Hematopoietic multipotent progenitor cell treated with erythropoietin and hydrocortisone succinate and interleukin-3 and kit ligand, for 15 days (in vitro differentiated cells): ENCODE measurements at places on chromosomes 5 and 9.

GRCh38 chr5:178165581-178165980, 11.9 kb upstream of the NHP2 start:
- DNase-seq = no peak

GRCh38 chr5:150263801-150264621, 25.6 kb downstream of the CAMK2A start:
- no peak for DNase-seq

- no peak for DNase-seq
Observed at GRCh38 chr9:99185934-99186333, 35.8 kb downstream of the ALG2 start.

- DNase-seq = no peak
Observed at GRCh38 chr5:134132372-134133187, 18.1 kb downstream of the TCF7 start.

DNA sequence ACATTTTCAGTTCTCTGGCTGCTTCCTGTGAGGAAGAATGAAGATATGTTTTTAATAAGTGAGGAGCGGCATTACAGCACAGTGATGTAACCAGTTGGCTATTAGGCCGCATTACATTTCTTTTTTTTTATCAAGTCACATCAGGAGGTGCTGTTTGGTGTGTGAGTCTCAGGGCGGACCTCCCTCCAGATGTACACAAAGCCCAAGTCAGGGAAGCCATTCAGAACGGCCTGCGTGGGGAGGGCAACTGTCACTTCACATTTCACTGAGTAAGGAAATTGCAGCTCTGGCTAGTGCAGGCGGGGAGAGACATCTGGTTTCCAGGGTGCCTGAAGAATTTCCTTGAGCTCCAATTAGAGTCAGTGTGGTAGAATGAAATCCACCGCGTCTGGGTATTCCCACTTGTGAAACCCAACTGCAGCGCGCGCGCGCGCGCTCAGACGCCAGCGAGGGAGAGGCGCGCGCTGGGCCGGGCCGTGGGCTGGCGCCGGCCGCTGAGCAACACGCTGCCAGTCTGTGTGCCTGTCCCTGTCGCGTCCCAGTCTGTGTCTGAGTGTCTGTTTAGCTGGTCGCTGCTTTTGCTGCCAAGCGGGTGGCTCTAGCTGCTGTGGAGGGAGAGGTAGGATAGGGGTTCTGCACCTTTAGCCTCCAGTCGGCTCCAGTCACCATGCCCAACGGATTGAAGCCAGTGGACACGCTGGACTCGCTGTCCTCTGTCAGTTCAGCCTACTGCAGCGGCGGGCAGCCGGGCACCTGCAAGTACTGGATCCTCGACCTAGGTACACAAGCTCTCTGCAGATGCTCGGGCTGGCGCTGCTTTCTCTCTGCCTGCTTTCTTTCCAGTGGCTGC, 140.8 kb upstream of the OTULINL start:
- DNase-seq = peak; percentile 20

GRCh38 chr5:143402017-143402552, 1.4 kb downstream of the NR3C1 start:
- DNase-seq = no peak

- no peak for DNase-seq
Observed at GRCh38 chr5:124627815-124628595, 118.4 kb downstream of the ZNF608 start.

GRCh38 chr5:81837667-81838306, 86.9 kb upstream of the SSBP2 start:
- no peak for DNase-seq

DNA sequence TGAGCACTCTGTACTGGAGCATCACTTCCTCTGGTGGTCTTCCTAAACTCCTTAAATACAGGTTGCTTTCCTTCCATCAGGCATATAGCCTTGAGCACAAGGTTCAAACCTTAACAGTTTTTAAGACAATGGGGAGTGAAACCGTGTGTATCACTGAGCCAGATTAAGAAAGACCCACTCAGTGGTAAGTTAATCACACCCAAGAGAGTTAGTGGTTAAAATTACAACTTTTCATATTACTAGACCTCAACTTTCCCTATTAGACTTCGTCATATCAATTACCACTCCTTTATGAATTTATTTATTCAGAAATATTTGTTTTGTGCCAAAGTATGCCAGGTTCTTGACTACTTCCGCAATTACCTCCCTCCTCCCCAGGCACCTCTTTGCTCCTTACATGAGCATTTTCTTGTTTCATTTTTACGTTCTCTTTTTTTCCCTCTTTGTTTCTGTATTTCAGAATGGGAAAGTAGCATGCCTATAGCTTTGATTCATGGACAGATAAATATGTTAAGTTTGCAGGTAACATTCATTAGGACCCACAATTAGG, 351.0 kb downstream of the KIAA0825 start:
- DNase-seq = no peak

- DNase-seq = no peak
Observed at GRCh38 chr5:6961837-6962635, 248.8 kb downstream of the TENT4A start.
